ENCODE measurements at places on chromosomes 6 and 20.

GRCh38 chr6:160859822-160860221 is 131.7 kb upstream of the MAP3K4 start:
- DNase-seq: no peak

DNA sequence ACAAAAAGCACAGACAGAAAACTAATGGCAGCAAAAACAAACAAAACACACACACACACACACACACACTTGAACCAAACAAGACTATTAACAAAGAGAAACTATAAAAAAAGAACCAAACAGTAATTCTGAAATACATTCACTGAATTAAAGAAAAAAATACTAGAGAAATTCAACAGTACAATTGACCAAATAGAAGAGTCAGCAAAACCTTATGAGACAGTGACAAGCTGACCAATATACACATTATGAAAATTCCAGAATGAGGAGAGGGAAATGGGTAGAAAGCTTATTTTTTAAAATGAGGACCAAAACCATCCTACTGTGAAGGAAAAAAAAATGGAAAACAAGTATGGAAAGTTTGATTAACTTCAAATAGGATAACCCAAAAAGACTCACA is 212.2 kb upstream of the BTBD3 start:
- no peak for DNase-seq

DNA sequence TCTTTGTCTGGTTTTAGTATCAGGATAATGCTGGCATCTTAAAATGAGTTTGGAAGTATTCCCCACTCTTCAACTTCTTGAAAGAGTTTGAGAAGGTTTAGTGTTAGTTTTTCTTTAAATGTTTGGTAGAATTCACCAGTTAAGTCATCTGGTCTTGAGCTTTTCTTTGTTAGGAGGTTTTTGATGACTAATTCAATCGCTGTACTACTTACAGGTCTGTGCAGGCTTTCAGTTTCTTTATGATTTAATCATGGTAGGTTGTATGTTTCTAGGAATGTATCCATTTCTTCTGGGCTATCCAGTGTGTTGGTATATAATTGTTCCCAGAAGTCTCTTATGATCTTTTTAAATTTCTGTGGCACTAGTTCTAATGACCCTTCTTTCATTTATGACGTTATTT is 215.5 kb downstream of the LRFN2 start:
- DNase-seq: no peak

DNA sequence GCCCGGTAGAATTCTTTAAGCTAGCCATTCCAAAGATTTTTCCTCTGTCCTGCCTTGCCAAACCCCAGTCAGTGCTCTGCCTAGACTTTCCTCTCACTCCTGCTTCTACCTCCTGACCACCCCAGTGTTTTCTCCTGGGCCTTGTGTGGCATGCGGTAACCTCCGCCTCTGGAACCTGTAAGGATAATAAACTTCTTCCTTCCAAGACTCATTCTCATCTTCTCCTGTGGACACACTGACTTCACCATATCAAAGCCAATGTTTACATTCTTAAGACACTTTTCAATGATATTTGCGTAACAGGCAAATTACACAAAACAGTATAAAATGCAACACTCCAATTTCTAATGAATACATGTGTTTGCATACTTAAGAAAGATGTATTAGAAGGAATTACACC is 354.6 kb downstream of the RNF144B start:
- no peak for DNase-seq

DNA sequence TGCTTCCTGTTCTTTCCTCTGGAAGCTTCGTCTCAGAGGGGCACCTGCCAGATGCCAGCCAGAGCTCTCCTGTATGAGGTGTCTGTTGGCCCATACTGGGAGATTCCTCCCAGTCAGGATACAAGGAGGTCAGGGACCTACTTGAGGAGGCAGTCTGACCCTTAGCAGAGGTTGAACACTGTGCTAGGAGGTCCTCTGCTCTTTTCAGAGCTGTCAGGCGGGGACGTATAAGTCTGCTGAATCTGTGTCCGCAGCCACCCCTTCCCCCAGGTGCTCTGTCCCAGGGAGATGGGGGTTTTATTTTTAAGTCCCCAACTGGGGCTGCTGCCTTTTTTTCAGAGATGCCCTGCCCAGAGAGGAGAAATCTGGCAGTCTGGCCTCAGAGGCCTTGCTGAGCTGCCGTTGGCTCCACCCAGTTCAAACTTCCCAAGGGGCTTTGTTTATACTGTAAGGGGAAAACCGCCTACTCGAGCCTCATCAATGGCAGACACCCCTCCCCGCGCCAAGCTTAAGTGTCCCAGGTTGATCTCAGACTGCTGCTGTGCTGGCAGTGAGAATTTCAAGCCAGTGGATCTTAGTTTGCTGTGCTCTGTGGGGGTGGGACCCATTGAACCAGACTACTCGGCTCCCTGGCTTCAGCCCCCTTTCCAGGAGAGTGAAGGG is 326.7 kb downstream of the BCKDHB start:
- DNase-seq: no peak

DNA sequence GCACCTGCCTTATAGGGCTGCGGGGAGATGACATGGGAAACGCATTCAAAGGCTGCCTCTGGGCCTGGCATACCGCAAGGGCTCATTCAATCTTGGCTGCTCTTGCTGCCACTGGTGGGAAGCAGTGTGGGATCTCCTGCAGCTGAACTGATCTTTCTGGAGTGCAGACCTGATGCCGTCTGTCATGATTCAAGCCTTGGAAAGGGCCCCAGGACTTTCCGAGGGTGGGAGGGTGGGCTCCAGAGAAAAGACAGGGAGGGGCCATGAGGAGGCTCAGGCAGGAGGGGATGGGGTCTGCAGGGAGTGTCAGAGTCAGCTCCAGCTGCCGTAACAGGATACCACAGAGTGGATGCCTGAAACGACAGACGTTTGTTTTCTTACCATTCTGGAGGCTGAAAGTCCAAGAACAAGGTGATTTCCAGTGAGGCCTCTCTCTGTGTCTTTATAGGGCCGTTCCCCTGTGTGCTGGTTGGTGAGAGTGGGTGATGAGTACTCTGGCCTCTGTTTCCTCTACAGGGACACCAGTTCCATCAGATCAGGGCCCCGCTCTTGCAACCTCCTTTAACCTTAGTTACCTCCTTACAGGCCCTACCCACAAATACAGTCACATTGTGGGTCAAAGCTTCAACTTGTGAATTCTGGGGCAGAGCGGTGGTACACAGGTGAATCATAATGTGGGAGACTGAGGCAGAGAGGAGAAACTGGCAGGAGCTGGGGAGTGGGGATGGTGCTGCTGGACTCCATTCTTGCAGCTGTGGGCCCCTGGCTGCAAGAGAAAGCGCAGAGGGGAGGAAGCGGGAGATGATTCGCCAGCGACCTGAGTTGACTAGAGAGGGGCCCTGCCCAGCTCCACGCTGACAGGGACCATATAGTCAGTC is 148.4 kb downstream of the SYCP2 start:
- DNase-seq: no peak

DNA sequence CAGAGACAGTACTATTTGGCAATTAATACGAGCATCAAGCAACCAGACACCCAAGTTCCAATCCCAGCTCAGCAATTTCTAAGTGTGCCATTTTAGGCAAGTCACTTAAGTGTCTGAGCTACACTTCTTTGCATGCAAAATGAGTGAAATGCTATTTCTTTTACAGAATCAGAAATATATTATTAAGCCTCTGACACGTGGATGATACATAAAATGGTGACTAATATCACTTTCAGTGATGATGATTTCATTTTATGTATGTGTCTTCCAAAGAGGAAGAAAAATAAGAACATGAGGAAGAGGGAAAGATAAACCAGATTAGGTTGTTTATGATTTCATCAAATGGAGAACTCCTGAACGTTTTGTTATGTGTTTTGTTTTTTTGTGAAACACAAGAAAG is 158.6 kb downstream of the TSHZ2 start:
- DNase-seq: no peak

- DNase-seq: no peak
These were observed 67.7 kb upstream of the PLEKHG1 start for GRCh38 chr6:150531957-150532356.

- DNase-seq: no peak
These were observed 73.2 kb downstream of the LY86 start for GRCh38 chr6:6661684-6662083.

Measured in GM12865 (cell line).